ELF-1 (cell line): ENCODE measurements at places on chromosomes 16 and 17.
A peak's percentile ranks its signal among the peaks of the same experiment; 100 is the strongest.

- DNase-seq, result peak; percentile 84
Observed at GRCh38 chr16:72997141-72997542, 50.8 kb downstream of the ZFHX3 start.

DNA sequence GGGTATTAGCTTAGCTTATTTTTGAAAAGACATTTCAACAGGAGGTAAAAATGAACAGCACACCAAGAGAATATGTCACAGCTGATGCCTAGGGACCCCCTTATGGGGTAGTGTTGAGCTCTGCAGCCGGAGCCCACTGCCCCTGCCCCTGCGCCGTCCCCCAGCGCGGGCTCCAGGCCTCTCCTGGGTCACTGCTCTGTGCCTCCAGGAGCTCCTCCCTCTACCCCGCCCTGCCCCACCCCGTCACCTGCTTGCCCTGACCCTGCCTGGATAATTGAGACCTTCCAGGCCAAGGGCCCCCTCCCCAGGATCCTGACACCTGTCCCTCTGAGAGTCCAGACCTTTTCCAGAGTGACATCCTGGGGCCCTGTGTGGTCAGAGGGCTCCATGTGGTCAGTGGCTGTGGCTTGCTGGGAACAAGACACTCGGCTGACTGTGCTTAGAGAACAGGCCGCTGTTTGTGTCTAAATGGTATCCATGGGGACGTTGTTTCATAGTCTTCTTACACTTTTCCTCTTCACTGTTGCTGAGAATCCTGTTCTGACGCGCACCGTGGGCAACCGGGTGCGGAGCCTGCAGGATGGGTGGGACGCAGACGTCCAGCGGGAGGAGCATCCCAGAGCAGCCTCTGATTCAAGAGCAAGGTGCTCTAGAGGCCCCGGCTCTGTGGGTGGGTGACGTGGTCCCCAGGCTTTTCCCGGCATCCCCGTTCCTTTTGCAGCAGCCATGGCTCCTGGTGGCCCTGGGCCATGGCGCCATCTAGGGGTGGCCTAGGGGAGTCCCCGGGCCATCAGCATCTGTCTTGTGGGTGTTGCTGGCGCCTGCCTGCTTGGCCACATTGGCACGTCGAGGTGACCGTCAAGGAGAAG, 20.0 kb upstream of the WFIKKN1 start:
- DNase-seq, result peak; percentile 65

- DNase-seq, result no peak
Observed at GRCh38 chr17:42784811-42785592, 4.6 kb downstream of the WNK4 start.

DNA sequence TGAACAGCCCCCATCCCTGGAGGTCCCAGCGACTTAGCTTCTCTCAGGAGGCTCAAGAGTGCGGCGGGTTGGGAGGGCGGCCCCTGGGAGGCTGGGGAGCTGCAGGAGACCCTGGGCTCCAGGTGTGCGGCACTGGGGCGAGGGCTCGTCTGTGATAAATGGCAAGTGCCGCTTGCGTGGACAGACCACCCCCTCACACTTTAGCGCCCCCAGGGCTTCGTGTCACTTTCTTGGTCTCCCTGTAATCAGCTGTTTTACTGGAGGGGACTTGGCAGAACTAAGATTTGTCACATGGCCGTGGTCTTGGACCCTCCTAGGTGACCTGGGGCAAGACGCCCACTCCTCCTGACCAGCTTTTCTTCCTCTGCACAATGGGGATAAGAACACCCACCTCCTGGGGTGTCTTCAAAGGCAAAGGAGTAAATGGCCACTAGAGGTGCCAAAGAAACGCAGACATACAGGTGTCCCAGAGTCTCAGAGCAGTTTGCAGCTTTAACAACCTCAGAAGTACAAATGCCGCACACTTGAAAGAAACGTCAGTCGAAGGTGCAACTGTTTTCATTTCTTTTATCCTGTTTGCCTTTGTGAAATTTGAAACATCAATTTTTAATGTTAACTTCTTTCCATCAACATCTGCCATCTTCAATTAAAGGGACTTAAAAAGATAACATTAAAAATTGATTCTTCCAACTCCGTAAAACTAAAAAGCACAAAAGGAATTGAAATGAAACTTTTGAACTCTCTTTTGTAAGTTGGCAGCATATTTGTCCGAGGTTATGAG, 946 bp downstream of the OSGIN1 start:
- peak; percentile 58 for DNase-seq

DNA sequence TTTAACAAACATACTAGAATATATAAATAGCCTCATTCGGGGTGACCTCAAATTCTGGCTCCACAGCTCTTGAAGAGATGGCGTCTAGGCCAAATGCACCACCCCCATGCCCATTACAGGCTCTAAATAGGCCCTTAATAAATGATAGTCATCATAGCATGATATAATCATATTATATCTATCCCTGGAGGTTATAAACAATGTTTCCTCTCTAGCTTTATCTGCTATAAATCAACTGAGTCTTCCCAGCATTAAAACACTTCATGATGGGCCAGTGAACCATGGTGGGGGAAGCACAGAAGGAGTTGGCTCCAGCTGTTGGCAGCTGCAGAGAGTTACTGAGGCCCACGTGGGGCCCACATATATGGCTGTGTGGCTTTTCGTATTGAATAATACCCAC, 214.9 kb upstream of the MPHOSPH6 start:
- DNase-seq, result no peak

DNA sequence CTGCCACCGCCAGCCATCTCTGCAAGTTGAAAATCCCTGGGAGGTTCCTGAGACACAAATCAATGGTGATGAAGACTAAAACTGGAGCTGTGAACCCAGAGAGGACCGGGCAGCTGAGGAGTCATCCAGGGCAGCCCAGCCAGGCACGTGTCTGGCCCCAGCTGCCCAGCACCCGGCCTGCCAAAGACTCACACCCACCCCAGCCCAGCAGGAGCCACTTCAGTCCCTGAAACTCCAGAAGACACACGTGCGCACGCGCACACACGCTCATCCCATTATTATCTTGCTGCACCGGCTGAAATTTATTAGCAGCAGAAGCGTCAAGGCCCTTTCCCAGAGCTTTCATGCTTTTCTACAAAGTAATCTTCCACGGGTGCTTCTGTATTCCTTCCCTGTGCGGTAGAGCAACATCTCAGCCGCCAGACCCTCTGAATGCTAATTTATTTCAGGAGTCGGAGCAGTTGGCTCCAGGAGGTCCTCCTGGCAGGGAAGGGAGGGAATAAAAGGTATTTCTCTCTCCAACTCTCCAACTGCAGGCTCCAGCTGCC, 59.8 kb upstream of the RBFOX3 start:
- no peak for DNase-seq
